ENCODE measurements at places on chromosomes 2 and 18. TPM values are rescaled to one million over a fixed set of nuclear protein-coding genes. Genes with fewer than 3 reads are reported as not detected.

DNA sequence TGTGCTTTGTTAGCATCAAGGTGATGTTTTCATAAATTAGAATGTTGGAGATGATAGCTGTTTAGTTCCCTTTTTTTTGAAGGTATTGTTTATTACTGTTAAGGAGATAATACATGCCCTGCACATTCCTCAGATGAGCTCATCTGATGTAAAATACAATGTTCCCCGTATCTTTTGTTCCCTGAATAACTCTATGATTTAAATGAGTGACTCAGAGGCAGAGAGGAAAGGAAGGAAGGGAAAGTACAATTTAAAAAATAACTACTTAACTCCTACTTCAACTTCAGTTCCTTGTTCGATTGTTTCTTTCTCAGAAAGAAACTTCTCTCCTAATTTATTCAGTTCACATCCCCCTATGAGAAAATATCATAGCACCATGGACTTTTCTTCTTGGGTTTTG, 208.7 kb downstream of the KCNE4 start:
- no peak for DNase-seq

The RAB31 gene
- total RNA-seq, result 23.6 TPM

DNA sequence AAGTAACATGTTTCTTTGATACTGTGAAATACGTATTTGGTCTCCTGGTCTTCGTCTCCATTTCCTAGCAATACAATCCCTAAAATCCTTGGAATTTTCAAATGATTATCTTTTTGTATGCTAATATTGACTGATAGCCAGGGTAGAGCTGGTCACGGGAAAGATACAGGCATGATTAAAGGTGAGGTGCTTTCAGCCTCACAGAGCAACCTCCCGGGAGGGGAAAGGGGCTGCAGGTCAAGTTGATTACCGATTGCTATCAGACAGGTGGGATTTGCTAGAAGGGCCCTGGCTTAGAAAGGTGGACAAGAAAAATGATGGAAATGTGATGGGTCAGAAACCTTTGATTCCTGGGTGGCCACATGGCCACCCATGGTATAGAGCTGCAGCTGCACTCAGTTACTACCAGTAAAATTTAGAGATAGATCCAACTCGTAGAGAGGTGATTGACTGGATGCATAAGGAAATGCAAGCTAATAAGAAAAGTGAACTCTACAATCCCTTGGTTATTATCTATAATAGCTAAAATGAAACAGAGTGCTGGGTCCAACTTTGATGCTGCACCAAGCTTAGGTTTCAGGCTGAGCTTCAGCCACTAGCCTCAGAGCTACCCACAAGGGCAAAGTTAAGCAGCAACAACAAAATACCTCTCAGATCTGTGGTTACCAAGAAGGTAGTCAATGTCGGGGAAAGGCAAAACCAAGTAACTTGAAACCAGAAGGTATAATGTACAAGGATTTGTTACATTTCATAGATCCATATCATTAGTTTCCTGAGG, 15.3 kb downstream of the YPEL5 start:
- no peak for DNase-seq

The WNT6 gene
- not detected for total RNA-seq

DNA sequence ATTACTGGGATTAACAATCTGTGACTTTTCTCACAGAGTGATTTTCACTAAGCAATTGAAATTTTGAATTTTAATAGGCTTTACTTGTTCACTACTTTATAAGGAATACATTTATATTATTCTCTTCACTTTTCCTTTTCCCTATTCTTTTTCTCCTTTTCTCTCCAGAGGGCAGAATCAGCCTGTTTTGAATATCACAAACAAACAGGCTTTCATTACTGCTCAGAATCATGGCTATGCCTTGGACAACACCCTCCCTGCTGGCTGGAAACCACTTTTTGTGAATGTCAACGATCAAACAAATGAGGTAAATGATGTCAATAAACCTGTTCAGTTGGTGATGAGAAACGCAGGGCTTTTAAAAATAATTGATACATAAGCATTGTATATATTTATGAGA, 35.3 kb downstream of the CPS1 start:
- DNase-seq, result no peak

DNA sequence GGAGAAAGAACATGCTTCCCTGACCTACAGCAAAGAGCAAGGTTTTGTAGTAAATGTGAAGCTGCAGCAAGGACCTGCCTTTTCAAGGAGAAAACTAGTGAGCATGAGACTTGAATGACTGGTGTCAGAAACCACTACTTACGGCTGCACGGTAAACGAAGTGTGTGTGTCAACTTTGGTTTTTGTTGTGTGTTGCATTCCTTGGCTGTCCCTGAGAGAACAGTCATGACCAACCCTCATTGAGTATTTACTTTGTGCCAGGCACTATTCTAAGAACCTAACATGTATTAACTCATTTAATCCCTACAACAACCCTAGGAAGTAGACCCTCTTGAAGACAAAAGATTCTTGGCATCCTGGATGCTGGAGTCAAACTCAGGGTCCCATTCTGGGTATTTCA, 22.8 kb downstream of the ACMSD start:
- no peak for DNase-seq

DNA sequence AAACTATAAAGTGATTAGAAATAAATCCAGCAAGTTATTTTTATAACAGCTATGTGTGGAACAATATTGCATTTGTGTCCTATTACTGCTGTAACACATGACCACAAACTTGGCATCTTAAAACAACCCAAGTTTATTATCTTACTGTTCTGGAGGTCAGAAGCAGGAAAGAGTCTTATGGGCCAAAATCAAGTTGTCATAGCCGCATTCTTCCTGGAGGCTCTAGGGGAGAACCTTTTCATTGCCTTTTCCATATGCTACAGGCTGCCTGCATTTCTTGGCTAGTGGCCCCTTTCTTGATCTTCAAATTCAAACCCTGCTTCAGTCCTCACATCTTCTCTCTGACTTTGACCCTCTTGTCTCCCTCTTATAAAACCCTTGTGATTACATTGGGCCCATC, 27.0 kb upstream of the HNRNPLL start:
- no peak for DNase-seq

- DNase-seq, result no peak
These were observed 100.9 kb downstream of the BAZ2B start for GRCh38 chr2:159515441-159515840.

- DNase-seq, result no peak
These were observed 61.0 kb downstream of the PTH2R start for GRCh38 chr2:208467564-208467963.

The CD207 gene
- total RNA-seq, result not detected

The PKDCC gene
- 74.4 TPM for total RNA-seq

DNA sequence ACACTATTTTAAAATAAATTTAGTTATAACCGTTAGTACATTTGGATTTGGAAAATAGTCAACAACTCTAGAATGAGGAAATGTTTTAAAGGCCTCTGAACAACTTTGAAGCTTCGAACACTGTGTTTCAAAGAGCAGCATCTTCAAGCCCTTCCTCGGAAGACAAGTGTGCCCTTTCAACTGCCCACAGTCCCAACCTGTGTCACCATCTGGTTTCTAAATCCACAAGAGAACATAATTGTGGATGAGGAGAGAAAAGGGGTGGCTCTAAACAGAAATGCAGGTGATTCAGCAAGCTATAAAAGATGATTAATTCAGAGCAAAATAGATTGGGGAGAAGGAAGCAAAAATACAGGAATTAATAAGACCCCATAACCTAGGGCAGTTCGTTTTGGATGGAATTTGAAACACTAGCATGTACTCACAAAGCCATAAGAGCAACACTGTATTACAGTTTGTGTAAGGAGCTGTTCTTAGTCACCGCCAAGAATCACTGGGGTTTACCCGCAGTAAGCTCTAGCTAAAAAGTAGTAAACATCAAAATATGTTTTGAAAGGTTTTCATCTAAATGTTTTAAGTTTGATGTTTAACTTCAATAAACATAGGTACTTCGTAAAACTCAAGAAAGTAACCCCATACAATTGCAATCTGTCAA, 160.7 kb downstream of the EIPR1 start:
- DNase-seq, result no peak

All from neural crest cell (in vitro differentiated cells).